ENCODE measurements at places on chromosomes 1 and 21.

DNA sequence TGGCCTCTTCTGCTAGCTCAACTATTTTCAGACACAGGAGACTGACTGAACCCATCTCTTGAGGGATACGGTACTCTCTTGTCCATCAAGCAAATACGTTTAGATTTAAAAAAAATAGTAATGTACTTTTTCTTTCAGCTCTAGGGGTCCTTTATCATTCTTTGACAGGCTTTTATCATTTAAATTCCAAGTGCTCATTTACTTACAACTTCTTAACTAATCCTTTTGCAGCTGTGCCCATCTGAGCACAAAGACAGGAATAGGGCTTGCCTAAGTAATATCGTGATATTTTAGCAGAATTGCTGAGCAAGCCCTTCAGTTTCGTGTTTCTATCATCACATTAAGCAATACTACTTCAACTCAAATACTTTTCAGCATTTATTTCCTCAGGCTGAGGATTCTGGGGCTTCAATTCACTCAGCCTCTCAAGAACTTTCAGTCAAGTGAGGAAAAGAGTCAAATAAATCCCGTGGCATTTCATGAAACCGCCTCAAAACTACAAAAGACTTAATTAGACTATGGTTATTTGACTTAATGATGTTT, 317.6 kb downstream of the BACH1 start:
- DNase-seq, result no peak

GRCh38 chr1:171434717-171435346, 50.5 kb upstream of the PRRC2C start:
- no peak for DNase-seq

- DNase-seq, result no peak
Measured at GRCh38 chr1:156692925-156693847, 12.2 kb downstream of the CRABP2 start.

DNA sequence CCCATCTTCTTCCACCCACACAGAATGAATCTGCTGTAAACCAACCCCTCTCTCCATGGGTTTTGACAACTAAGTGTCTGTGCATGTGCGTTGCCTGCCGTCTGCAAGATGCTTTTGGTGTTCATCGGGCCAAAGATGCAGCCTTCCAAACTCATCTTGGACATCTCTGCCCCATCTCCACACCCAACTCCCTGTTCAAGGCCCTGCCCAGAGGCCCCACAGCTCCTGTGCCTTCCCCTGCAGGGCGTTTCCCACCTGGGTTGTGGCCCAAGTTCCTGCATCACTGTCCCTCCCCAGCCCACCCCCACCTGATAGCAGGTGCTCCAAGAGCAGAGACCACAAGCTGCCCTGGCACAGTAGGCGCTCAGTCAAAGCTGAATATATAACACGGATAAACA, 103.2 kb downstream of the BCAR3 start:
- no peak for DNase-seq

DNA sequence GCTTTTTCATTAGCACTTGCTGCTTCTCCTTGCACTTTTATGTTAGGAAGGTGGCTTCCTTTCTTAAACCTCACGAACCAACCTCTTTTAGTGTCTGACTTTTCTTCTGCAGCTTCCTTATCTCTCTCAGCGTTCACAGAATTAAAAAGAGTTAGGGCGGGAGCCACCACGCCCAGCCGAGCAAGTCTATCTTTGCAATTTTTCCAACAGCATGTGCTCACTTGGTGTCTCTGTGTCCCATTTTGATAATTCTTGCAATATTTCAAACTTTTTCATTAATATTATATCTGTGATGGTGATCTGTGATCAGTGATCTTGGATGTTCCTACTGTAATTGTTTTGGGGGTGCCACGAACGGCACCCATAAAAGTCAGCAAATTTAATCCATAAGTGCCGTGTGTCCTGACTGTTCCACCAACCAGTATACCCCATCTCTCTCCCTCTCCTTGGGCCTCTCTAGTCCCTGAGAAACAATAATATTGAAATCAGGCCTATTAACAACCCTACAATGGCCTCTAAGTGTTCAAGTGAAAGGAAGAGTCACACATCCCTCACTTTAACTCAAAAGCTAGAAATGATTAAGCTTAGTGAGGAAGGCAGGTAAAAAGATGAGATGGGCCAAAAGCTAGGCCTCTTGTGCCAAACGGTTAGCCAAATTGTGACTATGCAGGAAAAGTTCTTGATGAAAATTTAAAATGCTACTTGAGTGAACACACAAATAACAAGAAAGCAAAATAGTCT, 15.9 kb upstream of the ITPKB start:
- DNase-seq, result no peak

GRCh38 chr1:11134251-11134897, 34.7 kb upstream of the EXOSC10 start:
- DNase-seq, result no peak

DNA sequence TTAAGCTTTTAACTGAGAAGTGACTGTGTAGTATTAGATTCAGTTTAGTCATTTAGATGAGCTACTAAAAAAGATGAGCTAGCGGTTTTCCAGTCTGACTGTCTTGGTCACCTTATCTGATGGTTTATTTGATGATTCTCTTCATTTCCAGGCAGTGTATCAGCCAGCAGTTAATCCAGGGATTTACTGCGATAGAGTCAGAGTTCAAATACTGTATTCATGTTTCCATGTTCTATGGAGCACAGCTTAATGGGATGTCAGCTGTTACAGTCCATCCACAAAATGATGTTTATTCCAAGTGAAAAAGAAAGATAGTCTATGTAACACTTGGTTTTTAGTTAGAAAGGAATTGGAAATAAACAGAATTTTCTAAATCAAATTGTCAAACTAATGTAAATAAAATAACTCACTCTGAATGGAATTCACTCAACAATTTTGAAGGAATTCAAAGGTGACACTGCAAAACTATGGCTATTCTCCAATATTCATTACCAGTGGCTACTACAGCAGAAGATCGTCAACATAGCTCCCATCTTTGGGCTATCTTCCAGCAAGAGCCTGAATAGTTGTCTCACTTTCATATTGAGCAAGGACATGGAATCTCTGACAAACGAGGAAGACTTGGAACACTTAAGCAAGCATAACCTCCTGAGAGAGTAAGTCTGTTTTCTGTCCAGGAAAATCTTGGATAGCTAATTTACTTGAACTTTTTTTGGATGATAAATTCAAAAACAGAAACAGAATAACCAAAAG, 54.6 kb upstream of the DPT start:
- no peak for DNase-seq

- peak; percentile 76 for DNase-seq
Measured at GRCh38 chr1:47725992-47726855, 271.0 kb downstream of the TRABD2B start.

DNA sequence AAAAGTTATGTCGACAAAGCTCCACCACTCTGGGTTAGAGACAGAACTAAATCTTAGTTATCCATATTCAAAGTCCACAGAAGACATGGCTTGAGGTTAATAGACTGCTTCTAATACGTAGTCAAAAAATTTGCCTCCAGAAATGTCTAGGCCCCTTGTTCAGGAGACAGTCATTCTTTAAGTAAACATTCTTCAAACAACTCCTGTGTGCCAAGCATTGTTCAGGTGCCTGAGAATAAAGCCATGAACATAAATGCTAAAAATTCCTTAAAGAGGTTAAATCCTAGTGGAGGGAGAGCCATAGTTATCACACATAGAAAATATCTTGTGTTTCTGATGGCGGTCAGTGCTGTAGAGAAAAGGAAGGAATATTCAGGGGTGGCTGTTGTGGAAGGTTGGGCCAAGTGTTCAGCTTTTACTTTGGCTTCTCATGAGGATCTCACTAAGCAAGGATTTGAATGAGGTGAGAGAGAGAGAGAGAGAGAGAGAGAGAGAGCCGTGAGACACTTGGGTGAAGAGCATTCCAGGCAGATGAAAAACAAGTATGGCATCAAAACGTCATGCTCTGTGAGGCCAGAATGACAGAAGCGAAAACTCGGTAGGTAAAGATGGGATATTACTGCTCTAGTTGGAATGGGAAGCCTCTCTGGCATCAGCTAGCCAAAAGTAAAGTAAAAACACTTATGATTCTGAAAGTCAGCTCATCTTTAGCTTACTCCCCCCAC, 187.1 kb downstream of the GREM2 start:
- no peak for DNase-seq

GRCh38 chr21:17428484-17428869, 84.4 kb upstream of the CXADR start:
- DNase-seq, result no peak

DNA sequence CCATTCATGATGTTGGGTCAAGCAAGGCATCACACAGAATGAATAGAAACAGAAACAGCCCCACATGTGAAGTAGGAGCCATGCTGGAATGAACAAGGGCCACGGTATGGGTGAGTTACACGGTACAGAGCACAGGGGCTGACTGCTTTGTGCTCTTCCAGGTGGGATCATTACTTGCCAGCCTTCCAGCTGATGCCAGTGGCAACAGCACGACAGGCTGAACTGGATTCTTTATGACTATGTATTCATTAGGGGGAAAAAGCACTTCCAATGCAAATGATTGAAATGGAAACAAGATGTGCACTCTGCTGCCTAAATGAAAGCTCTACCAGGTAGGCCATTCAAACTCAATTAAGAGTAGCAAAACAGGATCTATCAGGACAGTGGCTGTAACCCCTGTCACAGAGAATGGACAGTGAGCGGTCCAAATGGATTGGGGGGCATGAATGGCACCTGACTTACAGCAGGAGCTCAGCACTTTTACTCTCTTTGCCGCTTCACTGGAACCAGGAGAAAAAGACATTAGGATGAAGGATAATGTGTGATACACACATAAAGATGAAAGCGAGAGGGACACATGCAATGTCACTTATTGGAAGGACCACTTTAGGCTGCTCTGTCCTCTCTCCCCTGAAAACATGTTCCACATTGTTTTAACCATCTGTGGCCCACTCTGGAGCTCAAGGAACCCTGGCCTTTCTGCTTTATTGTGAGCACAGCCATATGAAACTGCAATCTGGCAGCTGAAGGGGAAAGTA, 23.4 kb upstream of the IRF2BP2 start:
- DNase-seq, result no peak

- DNase-seq, result no peak
Measured at GRCh38 chr1:166691476-166691875, 147.8 kb upstream of the POGK start.

- no peak for DNase-seq
Measured at GRCh38 chr1:104765085-104765484, 1015.4 kb downstream of the AMY1C start.

DNA sequence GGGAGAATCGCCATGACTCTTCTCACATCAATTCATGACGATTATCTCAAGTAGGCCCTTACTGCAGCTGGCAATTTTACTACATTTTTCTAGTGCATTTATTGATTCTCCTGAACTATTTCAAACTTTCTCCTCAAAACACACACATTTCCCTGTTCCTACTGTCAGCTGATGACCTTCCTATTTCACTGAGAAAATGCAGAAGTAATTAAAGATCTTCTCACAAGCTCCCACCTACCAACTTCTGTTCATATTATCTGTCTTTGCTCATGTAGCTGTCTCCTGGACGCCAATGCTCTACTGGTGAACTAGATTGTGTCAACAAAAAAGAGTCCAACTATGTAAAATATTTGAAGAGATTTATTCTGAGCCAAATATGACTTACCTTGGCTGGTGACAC, 36.4 kb upstream of the FASLG start:
- DNase-seq, result no peak

GRCh38 chr1:147641695-147642592, 28.4 kb downstream of the ACP6 start:
- DNase-seq, result peak; percentile 62

GRCh38 chr21:44778983-44779382, 22.6 kb downstream of the UBE2G2 start:
- no peak for DNase-seq

DNA sequence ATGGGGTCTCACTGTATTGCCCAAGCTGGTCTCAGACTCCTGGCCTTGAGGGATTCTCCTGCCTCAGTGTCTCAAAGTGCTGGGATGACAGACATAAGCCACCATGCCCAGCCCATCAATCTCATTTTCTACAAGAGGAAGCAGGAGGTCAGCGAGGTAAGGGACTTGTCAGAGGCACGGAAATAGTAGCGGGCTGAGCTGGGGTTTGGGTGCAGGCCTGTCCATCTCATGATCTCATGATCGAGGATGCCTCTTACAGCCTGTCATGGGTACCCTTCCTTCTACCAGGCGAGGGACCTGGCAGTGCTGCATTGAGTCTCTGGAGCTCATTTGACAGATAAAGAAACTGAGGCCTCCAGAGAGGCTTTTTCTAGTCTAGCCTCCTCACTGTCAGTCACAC, 28.5 kb upstream of the SCCPDH start:
- DNase-seq, result no peak

DNA sequence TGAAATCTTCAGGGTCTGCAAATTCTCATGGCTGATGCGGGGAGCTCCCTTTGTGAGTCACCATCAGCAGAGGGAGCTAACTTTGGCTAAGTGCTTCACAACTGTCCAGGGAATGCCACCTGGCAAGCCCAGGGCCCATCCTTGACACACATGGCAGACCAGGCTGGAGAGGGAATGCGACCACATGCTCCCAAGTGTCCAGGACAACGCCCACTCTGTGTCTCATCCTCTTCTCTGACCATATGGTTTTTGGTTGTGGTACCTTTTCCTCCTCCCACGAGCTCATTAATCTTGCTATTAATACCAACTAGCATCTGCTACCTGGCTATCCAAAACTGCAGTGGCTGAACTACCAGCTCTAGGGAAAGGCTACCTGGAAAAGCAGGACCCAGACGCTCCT, 37.1 kb upstream of the CLSTN1 start:
- DNase-seq, result no peak
